Stimulated activated CD4-positive, alpha-beta T cell treated with anti-CD3 and anti-CD28 coated beads, Interleukin-4, amount 100 ng/mL, for 48 hours (primary cell): ENCODE measurements at places on chromosomes 3 and 15.

DNA sequence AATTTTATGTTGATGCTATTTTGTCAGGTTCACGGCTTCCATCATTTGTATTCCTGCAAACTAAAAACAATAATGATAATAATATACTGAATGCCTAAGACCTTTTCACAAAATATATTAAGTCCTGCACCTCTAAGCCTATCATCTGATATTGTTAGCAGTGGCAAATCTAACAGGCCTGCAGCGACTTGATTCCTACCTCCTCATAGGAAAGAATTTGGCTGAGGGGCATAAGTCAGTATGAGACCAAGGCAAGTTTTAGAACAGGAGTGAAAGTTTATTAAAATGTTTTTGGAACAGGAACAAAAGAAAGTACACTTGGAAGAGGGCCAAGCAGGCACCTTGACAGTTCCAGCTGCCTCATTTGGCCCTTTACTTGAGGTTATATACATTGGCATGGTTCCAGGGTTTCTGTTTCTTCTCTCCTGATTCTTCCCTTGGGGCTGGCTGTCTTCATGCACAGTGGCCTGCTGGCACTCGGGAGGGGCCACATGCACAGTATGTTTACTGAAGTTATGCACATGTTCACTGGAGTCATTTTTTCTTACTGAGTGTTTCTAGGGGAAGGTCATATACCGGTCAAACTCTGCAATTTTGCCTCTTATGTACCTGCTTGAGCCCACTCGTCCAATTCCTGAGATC, 418.1 kb downstream of the EPHA6 start:
- no peak for DNase-seq

- DNase-seq, result no peak
Observed at GRCh38 chr3:178137831-178138230, 398.4 kb upstream of the KCNMB2 start.

- no peak for DNase-seq
Observed at GRCh38 chr3:101138817-101139216, 145.6 kb upstream of the ABI3BP start.

DNA sequence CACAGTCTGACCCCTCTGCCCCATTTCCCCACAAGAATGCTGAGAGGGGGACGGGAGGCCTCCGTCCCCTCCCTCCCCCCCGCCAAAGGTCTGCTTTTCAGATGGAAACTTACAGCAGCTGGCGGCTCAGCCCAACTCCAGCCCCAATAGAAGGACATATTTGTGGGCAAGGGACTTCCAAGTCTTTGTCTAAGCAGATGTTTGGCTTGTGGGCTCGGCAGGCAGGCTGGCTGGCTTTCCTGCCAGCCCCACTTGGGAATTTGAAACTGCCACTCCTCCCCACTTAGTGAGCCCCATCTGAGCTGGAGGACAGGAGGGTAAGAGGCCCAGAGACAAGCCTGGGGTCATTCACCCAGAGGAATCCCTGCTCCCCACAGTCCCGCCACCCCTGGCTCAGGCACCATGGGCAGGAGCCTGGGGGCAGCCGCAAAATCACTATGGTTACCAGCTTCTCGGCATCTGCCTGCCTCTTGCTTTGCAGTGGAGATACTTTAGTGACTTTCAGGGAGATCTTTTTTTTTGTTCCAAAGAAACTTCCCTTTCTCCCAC, 53.6 kb downstream of the LMCD1 start:
- DNase-seq, result no peak

- no peak for DNase-seq
Observed at GRCh38 chr3:106256249-106256957, 387.6 kb upstream of the CBLB start.

DNA sequence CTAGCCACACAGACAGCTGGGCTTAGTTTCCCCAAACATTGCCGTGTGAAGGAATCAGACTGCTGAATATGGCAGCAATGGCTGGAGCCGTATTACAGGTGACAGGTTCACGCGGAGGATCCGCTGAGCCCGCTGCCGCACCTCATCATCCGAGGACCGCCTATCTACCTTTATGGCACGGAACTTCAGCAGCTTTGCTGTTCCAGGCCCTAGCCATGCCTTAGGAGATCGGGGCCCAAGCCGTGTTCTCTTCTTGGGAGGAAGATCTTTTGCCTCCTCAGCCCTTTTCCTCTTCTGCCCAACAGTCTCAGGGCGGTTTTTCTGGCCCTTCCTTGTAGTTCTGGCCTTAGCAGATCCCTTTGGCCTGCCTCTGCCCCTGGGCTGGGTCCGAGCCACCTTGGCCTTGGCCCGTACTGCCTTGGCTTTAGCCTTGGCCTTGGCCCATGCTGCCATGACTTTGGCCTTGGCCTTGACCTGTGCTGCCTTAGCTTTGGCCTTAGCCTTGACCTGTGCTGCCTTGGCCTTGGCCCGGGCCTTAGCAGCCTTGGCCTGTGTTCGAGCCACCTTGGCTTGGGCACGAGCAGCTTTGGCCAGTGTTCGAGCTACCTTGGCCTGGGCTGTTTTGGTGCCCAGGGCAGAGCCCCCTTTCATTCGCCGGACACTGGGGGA, 3.2 kb downstream of the CCDC71 start:
- no peak for DNase-seq

- no peak for DNase-seq
Observed at GRCh38 chr3:170367797-170368196, 10.3 kb downstream of the SKIL start.

DNA sequence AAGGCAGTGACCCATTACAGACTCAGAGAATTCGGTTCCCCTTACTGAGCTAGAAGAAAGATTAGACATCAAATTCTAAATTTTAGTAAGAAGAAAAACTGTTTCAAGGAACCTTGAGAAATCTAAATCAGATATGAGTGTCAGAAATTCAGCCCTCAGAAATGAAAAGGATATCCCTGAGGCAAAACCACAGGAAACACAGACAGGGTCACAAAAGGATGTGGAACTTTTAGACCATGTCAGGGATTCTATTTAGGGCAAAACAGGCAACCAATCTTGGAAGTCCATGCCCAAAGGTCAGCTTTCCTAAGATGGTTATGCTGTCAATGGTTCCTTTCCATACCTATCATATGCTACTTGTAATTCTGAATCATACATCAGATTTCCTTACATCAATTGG, 31.6 kb downstream of the SHOX2 start:
- DNase-seq, result no peak

DNA sequence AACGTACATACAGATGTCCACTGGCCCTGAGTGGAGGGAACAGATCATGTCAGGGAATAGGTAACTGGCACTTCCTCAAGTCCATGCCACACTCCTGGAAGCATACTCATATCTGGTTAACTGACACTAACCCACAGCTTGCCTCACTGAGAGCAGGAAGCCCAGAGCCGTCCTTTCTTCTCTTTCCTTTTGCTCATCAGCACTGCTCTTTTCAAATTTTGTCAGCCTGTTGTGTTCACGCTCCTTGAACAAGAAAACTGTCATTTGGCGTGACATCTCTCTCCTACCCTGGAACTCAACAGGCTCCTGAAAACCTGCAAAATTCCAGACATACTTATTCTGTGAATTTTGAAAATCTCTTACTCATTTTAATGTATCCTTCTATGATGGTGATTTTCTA, 360.2 kb downstream of the MAGI1 start:
- no peak for DNase-seq

GRCh38 chr15:64485796-64486195, 25.4 kb downstream of the ZNF609 start:
- DNase-seq, result no peak

DNA sequence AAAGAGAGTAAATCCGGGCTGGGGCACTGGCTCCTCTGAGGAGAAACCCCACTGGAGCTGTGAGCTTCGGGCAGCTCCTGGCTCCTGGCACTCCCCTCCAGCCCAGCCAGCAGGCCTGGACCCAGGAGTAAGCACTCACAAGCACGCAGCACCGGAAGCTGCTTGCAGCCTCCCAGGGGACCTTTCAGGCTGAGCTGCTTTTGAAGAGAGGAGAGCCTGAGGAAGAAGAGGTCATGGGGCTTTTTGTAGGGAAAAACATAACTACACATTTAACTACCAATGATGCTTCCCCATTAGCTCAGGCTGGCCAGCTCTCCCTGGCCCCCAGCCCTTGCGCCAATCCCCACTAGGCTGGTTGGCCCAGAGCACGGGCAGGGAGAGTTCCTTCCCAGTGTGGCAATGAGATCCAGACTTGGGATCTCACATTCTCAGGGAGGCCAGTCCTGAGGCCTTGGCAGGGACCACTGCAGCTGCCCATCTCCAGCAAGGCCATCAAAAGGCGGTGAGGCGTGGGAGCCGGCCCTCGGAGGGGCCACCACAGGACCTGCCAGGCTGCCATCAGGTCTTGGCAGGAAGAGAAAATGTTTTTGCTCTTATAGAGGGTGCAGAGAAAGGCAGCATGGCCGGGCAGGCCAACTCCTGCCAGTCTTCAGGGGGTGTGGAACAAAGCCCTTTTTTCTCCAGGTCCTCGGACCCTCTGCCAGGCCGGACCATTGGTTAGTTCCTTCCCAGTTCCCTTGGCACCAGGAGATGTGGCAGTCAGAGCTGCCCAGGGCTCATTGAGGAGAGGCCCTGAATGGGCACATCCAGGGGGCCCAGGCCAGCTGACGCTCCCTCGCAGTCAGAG, 41.5 kb upstream of the MFGE8 start:
- no peak for DNase-seq

- no peak for DNase-seq
Observed at GRCh38 chr3:62614527-62614926, 241.2 kb upstream of the FEZF2 start.

- DNase-seq, result no peak
Observed at GRCh38 chr3:126816986-126817777, 113.1 kb downstream of the CHCHD6 start.

DNA sequence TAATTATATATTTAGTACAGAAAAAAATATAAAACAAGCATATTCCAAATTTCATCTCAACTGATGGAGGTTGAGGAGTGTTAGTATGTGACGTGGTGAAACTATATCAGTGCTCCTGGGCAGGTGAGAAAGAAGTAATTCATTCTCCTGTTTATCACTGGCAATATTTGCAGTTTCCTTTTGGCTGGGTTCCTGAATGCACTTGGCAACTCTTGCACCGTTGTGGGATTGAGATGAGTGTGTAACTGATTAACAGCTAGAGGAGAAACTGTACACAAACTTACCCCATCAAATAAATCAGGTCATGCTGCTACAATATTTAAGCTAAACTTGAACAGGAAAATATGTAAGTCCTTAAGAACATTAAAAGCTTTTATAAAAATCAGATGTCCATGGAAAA, 2.1 kb upstream of the ATP13A4 start:
- no peak for DNase-seq

DNA sequence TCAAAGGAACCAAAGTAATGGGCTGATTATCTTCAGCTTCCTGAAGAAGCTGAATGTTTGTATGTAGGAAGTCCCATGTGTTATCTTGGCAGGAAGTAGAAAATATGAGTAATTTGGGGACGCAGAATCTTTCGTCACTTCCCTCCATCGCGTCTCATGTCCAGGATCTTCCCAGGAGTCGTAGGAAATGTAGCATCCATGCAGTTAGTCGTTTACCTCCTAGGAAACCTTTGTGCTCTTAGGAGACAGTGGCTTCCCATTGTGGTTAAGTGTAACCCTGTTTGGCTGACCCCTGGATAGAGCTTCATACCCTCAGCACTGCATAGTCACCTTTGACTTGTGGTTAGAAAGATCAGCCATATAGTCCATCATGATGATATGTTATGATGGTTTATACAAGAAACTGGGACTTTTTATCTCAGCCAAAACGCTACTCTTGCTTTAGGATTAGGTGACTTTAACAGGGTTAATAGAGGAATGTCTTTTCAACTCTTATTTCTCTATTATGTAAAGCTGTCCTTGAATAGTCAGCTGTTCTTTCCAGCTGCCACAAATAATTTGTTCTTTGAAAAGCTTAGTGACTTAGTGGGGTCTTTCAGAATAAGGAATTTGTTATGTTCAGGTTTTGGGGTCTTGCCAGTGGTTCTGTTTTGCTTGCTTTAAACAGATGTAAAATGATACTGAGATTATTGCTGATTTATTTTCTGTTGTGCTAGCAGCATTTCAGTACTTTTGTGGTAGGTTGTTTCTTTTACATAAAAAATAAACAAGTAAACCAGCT, 92.2 kb downstream of the KLHL25 start:
- DNase-seq, result no peak

GRCh38 chr3:34219556-34219955, 421.1 kb downstream of the PDCD6IP start:
- no peak for DNase-seq

GRCh38 chr15:76363251-76363650, 26.7 kb downstream of the ISL2 start:
- no peak for DNase-seq

DNA sequence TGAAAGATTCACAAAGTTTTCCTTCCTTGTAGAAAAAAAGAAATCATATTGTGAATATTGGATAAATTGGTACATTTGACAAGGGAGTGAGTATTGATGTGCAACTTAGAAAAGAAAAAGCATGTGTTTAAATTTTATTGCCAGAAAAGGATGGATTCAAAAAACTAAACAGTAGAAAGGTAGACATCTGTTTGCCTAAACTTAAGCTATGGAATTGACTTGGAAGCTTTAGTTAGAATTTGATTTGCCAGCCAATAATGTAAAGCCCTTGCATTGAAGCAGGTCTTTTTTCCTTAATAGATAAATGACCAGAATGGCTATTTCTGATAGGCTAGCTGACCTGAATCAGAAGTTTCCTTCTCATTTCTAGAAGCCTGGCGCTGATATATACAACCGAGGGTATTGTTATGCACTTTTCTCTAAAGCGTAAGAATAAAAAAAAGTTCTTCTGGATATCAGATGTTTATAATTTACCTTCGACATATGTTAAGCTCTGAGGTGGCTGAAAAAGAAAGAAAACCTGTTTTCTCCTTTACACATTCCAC, 4.2 kb downstream of the RARB start:
- DNase-seq, result no peak

DNA sequence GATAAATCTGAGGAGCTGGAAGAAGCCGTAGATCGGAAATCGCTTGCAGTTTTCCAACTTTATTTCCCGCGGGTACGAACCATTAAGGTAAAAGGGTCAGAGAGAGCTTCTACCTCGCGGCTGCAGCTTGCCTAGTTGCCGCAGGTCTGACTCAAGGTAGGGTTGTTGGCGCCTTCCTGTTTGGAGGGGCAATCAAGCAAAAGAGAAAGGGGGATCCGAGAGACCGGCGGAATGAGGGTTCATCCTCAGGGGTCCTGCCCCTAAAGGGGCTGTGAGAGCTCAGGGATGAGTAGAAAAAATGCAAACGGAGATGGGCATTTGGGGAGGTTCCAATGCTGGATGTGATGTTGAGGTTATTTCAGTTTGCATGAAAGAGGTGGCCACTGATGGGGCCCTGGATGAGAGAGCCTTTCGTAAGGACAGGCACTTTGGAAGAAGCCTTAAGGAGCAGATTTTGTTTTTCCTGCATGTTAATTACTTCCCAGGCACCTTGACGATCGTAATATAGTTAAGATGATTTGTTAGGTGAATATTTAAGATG, 265.4 kb downstream of the CGGBP1 start:
- DNase-seq, result no peak

- no peak for DNase-seq
Observed at GRCh38 chr3:4493941-4494894, 1.1 kb downstream of the ITPR1 start.

GRCh38 chr3:14404631-14405359, 2.4 kb downstream of the SLC6A6 start:
- DNase-seq, result no peak

- no peak for DNase-seq
Observed at GRCh38 chr3:188491276-188491687, 337.3 kb downstream of the LPP start.

- DNase-seq, result no peak
Observed at GRCh38 chr3:25430287-25430934, 2.3 kb downstream of the RARB start.

- DNase-seq, result no peak
Observed at GRCh38 chr3:121979734-121980449, 42.2 kb downstream of the ILDR1 start.
